ENCODE measurements at places on chromosomes 12 and 14.

GRCh38 chr12:8840321-8840720 lies 17.9 kb downstream of the A2ML1 start:
- DNase-seq = no peak

GRCh38 chr14:98634043-98634820 lies 637.8 kb downstream of the BCL11B start:
- DNase-seq = no peak

GRCh38 chr14:67586369-67586768 lies 13.7 kb downstream of the PIGH start:
- no peak for DNase-seq

DNA sequence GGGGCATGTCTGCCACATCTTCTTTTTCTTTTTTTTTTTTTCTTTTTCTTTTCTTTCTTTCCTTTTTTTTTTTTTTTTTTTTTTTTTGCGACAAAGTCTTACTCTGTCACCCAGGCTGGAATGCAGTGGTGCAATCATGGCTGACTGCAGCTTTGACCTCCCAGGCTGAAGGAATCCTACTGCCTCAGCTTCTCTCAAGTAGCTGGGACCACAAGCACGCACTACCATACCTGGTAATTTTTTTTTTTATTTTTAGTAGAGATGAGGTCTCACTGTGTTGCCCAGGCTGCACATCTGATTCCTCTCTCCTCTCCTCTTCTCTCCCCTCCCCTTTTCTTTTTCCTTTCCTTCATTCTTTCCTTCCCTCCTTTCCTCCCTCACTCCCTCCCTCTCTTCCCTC lies 18.5 kb downstream of the SLC15A5 start:
- DNase-seq = no peak
